ENCODE measurements at places on chromosomes 5 and 9. TPM values are rescaled to one million over a fixed set of nuclear protein-coding genes. Genes with fewer than 3 reads are reported as not detected.

DNA sequence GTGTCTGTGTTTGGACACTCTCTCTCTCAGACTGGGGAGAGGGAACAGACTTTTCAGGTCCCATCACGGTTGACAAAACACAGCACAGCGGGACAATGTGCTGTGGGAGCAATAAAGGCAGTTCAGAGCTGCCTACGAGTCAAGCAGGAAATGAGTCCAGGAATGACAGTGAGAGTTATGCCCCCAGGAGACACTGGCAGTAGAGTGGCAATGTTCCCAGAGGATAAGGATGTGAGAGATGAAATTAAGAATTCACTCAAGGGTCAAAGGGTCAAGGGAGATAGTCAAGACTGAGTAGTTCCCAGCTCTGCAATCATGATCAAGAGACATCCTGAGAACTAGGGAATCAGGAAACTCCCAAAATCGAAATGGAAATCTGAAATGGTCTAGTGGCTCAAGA lies 156.1 kb downstream of the LURAP1L start:
- DNase-seq, result peak; percentile 21

DNA sequence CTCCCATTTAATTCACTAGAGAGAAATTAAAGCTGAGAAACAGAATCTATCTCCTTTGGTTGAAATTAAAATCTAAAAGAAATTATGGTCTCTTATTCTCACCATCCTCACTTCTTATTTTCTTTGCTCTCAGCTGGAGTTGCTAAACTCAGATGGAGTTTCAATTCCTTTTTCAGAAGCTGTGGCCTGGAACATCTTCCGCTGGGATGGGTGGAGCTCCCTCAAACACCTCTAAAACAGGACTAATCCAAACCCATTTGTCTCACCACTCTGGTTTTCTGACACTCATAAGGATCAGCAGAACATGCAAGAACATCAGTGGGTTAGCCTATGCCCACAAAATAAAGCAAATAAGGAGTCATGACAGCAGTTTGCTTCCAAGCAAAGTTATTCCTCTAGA lies 39.6 kb upstream of the CEP78 start:
- DNase-seq, result no peak

DNA sequence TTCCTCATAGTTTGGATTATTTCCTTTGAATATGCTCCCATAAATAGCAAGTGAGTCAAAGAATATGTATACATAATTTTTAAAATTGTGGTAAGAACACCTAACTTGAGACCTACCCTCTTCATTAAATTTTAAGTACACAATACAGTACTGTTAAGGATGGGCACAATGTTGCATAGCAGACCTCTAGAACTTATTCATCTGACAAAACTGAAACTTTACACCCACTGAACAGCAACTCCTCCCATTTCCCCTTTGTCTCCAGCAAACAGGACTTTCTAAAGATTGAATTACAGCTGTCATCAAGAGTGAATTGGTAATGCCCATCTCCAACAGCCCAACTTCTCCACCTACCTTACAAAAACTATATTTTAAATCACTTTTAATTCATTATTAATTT lies 388.9 kb downstream of the HTR1A start:
- no peak for DNase-seq

DNA sequence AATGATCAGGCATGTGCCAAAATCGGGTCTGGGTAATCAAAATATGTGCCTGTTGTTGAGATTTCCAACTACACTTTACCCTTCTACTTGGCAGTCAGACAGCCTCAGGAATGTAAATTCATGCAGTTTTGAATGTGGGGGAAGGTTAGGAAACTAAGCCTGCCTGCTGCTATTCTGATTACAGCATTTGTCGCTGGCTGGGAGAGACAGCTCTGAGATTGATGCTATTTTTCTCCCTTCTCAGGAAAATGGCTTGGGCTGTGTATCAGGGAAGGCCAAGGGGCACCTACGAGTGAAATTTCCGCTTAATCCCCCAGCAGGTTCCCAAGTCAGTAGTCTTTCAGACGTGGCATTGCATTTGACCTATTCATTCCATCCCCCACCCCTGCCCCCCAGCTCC lies 3.6 kb upstream of the RGS7BP start:
- no peak for DNase-seq

DNA sequence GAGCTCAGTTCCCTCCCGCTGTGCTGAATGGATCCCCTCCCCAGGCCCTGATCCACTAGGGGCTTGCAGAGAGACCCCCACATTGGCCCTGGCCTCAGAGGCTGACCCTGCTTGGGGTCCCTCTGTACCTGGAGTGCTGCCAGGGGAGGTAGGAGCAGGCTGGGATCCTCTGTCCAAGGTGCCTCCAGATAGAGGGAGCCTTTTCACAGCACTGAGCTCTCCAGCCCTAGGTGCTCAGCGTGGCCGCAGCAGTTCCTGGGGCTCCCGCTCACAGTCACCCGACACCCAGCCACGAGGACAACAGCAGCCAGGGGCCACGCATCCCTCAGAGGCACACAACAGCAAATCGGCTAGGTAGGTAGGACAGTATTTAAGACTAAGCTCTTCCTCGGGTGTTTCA lies 62.2 kb upstream of the IRX2 start:
- DNase-seq, result no peak

DNA sequence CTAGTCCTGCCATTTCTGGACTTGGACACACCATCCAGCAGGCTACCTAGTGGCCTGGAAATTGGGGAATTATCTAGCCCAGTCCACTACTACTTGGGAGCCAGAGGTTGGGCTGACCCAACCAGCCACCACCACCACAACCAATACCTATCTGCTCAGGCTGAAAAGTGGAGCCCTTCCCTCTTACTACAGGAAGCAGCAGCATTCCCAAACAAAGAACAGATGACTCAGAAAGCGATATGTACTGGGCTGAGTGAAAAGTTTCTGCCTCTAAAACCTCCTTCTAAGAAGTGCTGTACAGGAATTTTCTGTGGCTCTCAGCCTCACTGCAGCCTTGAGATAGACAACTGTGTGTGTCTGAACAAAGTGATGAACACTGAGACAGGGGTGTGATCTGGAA lies 279.4 kb downstream of the CDH10 start:
- no peak for DNase-seq

- no peak for DNase-seq
These were observed 82.7 kb upstream of the NEURL1B start for GRCh38 chr5:172558076-172558976.

- no peak for DNase-seq
These were observed 48.0 kb downstream of the ELL2 start for GRCh38 chr5:95913663-95914062.

- peak; percentile 67 for DNase-seq
These were observed 72.6 kb downstream of the PIK3R1 start for GRCh38 chr5:68287976-68288706.

GRCh38 chr9:89891591-89892304 lies 286.9 kb downstream of the GADD45G start:
- DNase-seq, result no peak

GRCh38 chr5:18740301-18740700 lies 1106.0 kb downstream of the TAF11L14 start:
- DNase-seq, result no peak

DNA sequence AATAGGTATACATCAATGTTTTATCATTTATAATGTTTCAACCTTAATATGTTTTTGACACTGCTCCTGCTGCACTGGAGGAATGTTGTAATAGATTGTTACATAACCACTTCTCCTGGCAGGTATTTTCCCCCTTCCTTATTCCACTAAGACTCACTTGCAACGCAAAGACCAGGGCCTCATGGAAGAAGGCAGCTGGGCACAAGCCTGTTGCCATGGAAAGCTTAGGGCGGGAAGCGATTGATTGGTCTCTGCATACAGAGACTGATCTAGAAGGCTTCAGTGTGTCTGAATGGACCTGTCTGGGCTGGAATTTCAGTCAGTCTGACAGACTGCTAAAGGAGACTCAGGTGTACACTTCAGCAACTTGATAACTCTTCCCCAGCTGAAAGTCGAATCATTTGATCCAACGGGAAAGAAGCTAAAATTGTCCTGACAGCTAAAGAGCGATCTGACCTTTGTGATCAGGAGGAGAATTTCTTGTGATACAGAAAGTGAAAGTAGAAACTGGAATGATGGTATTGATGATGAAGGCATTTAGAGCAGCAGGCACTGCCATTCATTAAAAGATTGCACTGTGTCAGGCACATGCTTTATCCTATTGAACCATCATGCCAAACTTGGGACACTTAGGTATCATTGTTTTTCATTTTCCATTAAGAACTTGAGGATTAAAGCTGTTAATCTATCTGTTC lies 65.1 kb downstream of the GRIA1 start:
- no peak for DNase-seq

DNA sequence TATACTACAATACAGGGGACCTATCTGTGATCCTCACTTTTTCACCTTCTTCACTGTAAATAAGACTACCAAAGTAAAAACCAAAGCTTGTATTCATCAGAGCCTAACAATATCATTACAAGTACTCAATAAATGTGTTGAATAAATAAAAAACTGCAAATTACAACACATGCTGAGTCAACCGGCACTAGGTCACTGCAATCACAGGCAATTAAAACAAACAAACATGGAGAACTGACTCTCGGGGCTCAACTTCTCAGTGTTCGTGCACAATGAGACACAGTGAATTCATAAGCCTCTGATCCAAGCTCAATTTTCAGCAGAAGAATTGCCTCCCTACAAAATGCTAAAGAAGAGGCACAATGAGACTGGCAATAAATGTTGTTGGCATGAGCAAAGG lies 69.2 kb downstream of the CDK5RAP2 start:
- peak; percentile 26 for DNase-seq

GRCh38 chr9:109641372-109641659 lies 138.7 kb upstream of the PALM2AKAP2 start:
- DNase-seq, result no peak

DNA sequence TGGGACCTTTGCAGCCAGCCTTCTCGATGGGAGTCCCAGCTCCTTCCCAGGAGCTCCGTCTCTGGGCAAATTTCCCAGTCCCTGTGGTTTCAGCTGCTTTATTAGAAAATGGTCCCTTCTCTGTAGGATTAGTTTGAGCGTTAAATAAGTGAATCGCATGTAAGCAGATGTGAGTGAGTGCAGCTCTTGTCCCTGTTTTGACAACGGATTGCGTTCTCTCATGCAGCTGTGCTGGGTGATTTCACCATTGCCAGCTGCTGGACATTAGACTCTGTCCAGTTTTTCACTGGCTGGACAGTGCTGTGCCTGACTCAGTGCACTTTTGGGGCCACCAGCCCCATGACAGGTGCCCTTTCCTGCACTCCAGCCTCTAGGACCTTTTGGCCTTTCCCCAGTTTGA lies 11.6 kb upstream of the CEL start:
- no peak for DNase-seq

GRCh38 chr5:122701640-122702523 lies 73.0 kb upstream of the SNX2 start:
- DNase-seq, result no peak

DNA sequence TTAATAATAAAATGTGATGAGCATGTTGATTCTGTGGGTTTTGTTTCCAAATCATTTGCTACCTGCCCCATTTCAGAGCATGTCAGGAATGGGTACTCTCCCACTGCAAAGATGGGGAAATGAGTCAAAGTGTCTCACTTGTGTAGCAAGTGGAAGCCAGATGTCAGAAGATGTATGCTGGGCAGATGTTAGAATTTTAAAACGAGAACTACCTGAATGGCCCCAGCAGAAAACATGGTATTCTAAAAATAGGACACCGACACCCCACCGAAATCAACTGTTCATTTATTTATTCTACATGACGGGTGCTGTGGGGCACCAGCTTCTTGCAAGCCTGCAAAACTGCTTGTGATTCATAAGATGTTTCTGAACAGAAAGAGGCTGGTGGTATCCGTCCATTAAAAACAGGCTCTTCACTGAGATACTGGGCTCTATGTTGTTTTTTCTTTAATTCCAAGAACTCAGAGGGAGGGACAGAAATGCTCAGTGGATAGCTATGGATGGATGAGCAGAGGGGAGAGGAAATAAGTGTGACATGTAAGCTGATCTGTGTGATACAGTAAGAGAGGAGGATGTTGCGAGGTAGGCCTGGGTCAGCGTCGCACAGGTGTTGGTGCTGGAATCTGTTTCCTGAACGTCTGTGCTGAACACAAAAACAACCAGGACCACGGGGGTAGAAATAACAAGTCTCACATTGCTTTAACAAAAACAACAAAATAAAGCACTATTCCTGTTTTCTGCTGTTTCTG lies 157.2 kb downstream of the EFNA5 start:
- DNase-seq, result no peak

DNA sequence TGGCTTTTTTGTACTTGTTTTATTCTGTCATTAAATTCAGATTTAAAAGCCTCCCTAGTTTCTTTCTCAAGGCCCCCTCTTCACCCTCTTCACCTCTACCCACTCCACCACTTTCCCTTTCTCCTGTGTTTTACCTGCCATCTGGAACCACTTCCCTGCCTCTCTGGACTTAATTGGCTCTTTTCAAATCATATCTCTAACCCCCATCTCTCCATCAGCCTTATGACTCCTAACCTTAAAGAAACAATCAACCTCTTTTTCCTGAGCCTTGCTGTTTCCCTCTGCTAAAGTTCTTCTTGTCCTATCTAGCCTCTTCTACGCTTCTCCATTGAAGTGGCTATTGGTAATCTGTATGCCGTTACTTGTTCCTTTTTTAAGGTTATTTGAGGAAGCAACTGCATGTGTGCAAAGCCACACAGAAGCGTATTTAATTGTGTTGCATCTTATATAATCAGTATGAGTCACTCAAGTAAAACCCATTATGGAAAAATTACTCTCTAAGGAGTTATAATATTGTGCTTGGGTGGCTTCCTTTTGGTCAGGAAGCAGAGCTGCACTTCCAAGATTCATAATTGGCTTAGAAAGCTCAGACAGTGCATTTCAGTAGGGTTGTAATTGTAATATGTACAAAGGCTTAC lies 653.6 kb upstream of the ITGA1 start:
- no peak for DNase-seq

DNA sequence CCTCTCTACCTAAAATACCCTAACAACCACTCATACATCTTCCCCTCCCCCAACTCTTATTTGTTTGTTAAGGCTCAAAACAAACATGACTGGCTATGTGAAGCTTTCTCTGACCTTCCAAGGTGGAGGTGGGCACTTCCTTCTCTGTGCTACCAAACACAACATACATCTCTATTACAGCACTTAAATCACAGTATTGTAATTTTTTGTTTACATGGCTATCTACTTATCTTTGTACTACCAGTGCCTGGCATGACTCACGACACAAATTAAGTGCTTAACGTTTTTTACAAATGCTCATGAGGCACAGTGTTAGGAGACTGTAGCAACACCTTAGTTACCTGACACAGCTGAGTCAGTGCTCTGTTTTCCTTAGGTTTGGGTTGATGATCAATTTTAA lies 18.6 kb downstream of the HOMER1 start:
- peak; percentile 93 for DNase-seq

Gene CDKN2A
- total RNA-seq, result 1.6 TPM

Gene CTSV
- 17.4 TPM for total RNA-seq

Gene BAAT
- 0.26 TPM for total RNA-seq

Gene POLR1E
- total RNA-seq, result 15.6 TPM

Gene CDC25C
- total RNA-seq, result 0.26 TPM

Gene SCGB3A1
- total RNA-seq, result not detected

Gene PCDHGA7
- total RNA-seq, result 0.51 TPM

Gene NKD2
- total RNA-seq, result 0.51 TPM

Gene SLC45A2
- total RNA-seq, result not detected

Gene SEC16A
- total RNA-seq, result 13.7 TPM

Gene ZNF879
- 3.4 TPM for total RNA-seq

Gene AJM1
- total RNA-seq, result 1.1 TPM
